ENCODE measurements at places on chromosomes 5 and 9.

GRCh38 chr5:64977779-64978178 is 209.0 kb downstream of the CWC27 start:
- no peak for DNase-seq

GRCh38 chr5:4013106-4013898 is 417.7 kb downstream of the IRX1 start:
- DNase-seq, result no peak

GRCh38 chr9:79570448-79571308 is 1.1 kb upstream of the TLE4 start:
- no peak for DNase-seq

- DNase-seq, result no peak
Observed at GRCh38 chr9:114386361-114386885, 1.4 kb downstream of the AKNA start.

DNA sequence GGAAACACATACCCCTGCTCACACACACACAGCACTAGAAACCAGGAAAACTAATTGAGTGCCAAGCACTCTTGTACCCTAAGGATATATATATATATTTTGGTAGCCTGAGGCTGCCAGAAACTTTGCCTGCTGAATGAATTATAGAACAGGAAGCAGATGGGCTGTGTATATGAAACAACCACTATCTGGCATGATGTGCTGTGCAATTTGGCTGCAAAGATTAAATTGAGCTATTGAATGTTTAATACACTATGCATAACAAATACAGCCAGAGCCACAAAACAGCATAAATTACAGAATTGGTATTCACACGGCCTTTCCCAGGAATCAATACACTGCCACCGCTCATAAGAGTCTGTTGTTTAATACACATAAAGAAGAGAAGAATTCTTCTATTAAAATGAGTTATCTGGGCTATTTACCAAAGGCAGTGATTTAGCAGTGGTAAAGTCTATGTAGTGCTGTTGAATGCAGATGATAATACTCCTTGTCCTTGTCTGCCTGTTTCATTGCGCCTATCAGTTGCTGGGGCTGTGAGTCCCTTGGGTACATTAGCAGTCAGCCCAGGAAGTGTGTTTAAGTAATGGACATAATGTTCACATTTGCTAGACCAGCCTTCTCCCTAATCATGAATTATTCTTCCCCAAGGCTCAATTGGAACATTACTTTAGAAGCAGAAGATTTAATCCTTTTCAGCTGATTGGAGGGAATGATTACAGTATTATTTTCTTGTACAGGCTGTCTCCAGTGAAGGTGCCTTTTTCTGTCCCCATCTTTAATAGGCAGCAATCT is 294.3 kb downstream of the TLE1 start:
- no peak for DNase-seq

- no peak for DNase-seq
Observed at GRCh38 chr9:6777213-6777902, 19.6 kb downstream of the KDM4C start.

- DNase-seq, result no peak
Observed at GRCh38 chr9:92723299-92723625, 41.4 kb downstream of the BICD2 start.

DNA sequence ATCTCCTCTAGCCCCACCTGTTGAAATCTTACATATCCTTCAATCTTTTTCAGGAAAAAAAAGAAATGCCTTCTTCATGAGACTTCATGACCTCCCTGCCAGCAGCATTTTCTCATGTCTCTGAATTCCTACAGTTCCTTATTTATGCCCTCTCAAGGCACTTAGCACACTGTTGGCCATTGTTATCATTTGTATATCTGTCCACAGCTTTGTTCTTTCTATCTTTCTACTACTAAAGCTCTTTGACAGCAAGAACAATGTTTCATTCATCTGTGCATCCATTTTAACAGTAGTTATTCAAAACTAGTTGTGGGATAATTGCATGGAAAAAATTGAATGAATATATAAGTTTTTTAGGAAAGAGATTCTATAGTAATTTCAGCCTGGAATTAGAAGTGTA is 20.9 kb upstream of the GZMA start:
- DNase-seq, result no peak

DNA sequence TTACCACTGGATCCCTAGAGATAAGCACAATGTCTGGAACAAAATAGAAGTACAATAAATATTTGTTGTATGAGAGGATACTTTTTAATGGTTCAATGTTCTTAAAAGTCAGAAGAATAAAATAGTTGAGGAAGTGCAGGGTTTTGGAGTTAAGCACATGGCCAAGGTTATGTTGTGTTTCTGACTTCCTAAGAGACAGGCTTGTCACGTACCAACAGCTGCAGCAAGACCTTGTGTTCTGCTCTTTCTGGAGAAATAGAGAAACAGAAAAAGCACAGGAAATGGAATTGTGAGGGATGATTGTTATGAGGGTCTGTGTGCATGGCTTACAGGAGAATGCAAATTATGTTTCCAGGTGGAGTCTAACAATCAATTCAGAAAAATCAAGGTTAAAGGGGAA is 12.9 kb downstream of the CARTPT start:
- DNase-seq, result no peak

DNA sequence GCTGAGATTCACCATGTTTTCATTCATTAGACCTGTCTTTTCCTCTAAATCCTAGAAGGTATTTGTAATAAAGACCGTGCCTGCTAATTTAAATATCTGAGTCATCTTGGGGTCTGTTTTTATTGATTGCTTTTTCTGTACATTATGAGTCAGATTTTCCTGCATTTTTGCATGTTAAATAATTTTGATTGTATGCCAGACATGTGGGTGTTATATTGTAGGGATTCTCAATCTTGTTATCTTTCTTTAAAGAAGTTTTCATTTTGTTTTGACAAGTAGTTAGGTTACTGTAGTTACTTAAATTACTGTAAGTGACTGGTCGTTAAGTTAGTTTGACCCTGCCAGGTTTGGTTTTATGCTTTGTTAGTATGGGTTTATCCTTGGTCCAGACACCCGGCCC is 35.1 kb downstream of the EXOSC2 start:
- DNase-seq, result no peak

DNA sequence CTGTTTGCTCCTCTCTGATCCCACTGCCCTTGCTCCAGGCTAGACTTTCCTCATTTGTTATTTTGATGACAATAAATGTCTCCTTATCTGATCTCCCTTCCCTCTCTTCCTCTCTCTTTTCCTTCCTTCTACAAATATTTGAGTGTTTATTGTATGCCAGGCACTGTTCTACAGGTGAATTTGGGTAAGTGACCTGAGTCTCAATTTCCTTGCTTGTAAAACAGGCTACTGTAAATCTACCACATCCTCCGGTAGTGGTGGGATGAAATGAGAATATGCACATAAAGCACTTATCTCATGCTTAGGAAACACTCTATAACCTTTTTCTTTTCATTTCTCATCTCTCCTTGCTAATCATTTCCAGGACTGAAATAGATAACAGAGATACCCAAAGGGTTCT is 86.4 kb downstream of the HMHB1 start:
- DNase-seq, result no peak

- no peak for DNase-seq
Observed at GRCh38 chr5:61020415-61020814, 75.4 kb downstream of the NDUFAF2 start.

GRCh38 chr5:55694152-55694830 is 17.8 kb downstream of the SLC38A9 start:
- no peak for DNase-seq

DNA sequence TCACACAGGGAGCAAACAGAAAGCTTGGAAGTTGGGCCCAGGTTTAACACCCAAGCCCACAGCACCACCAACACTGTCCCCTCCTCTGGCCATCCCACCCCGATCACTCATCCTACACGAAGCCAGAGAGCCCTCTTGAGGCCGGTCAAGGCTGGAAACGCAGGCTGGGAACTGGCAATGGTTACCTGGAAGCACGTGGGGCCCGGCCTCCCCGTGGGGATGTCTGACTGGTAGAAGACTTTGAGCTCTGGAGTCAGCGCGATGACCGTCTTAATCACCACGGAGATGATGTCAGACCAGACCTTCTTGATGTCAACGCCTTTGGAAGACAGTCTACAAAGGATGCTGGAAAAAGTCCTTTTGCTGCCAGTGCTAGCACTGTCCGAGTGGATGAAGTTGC is 104.1 kb downstream of the TTLL11 start:
- no peak for DNase-seq

GRCh38 chr5:134075102-134075501 is 39.4 kb upstream of the TCF7 start:
- DNase-seq, result no peak

- DNase-seq, result no peak
Observed at GRCh38 chr5:21574961-21575360, 1278.2 kb downstream of the CDH12 start.

GRCh38 chr9:2181792-2182191 is 166.6 kb downstream of the SMARCA2 start:
- DNase-seq, result no peak

DNA sequence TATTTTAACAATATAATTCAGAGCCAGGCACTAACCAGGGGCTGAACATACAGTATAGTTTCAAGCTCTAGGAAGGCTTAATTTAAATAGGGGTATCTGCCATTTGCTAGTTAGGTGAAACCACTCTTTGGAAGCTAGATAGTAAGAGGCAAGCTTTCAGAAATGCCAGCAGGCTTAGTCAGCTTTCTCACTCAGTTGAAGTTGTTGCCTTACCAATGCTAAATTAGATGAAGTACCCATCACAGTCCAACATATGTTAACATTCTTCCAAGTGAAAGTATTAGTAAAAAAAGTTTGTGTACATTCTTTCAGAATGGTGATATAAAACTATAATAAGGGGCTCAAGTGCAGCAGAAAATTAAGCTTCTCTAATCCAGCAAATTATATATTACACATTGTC is 215.0 kb downstream of the CNTLN start:
- no peak for DNase-seq

DNA sequence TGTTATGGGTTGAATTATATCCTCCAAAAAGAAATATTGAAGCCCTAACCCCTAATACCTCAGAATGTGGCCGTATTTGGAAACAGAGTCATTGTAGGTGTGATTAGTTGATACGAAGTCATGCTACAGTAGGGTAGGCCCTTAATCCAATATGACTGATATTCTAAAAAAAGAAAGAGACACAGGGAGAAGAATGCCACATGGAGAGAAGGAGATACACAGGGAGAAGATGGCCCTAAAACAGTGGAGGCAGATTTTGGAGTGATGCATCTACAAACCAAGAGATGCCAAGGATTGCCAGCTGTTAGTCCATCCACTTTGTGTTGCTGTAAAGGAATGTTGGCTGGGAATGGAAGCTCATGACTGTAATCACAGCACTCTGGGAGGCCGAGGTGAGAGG is 21.3 kb downstream of the ARRDC3 start:
- DNase-seq, result no peak

- DNase-seq, result no peak
Observed at GRCh38 chr5:168696611-168697010, 117.4 kb upstream of the PANK3 start.

- no peak for DNase-seq
Observed at GRCh38 chr5:151222790-151223446, 974 bp downstream of the CCDC69 start.

DNA sequence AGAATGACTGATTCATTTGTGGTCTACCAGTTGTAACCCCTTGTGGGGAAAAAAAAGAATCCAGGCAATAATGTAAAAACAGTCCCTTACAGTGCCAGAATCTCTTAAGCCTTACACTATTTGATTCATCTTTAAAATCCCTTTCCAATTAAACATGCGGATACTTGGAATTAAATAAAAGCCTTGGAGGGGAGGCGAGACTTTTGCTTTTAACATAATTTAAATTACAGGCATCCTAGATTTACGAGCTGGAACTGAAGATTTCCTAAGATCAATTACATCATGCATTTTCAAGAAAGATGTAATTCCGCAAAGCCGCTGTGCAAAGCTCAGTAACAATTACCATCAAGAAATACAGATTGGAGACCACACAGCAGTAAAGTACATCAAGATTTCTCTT is 370.2 kb downstream of the MTRR start:
- DNase-seq, result no peak

DNA sequence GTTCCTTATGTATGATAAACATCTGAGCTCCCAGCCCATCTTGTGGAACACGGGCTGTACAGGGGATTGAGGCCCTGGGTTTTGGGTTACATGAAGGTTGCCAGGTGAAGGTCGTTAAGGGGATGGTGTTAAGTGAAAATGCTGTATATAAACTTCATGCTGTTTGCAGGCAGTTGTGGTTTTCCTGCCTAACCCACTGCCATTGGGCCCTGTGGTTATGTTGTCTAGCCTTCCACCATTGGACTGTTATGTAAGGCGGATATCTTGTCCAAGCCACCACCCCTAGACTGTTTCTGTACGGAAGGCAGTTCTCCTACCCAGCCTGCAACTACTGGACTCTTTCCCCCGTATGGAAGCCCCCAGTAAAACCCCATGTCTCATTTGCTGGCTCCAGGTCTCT is 246.1 kb downstream of the KIF4B start:
- DNase-seq, result no peak

DNA sequence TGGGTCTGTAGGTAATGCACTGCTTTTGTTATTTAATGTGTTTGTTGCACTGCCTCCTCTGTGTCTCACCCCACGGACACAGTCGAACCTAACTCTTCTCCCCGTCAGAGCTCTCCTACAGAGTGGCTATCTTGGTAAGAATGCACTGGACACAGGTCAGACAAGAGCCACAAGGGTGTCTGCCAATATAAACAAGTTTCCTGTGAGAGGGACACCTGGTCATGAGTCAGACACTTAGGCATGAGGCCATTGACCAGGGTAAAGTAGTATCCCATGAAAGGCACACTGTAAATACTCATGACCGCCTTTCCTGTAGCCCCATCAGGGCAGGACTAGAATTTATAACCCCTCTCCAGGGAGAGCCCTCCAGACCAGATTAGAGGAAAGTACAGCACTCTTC is 115.5 kb downstream of the SLC12A2 start:
- DNase-seq, result no peak

GRCh38 chr9:91034976-91035824 is 233.6 kb downstream of the SYK start:
- DNase-seq, result no peak

- DNase-seq, result no peak
Observed at GRCh38 chr9:127853312-127854183, 910 bp downstream of the ENG start.

DNA sequence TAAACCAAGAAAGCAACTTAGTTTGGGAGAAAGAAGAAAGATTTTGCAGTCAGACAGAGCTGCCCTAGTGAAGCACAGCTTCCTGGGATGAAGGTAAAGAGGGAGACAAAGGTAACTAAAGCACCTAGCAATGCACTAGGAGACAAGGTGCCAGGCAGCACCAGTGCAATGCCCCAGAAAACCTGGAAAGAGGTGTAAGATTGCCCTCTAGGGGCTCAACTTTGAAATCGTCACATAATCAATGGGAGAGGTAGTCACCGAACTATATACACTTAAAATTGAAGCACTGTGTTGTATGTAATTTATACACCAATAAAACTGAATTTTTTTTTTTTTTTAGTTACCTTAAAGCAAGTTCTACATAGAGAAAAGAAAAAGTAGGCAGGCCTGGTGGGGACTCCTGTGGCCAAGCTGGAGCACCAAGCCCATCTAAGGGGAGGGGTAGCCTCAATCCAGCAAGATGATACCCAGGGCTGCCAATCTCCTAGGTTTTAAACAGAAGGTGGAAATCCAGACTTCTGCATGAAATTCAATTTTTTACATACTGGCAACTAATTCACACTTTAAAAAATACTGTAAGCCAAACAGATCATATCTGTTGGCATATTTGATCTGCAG is 48.2 kb downstream of the CDK5RAP2 start:
- DNase-seq, result no peak

GRCh38 chr5:65076251-65076869 is 307.6 kb downstream of the CWC27 start:
- DNase-seq, result no peak

Measured in cerebellar nuclear complex (tissue), 1 donor.